ENCODE measurements at places on chromosomes 2 and 18. TPM values are rescaled to one million over a fixed set of nuclear protein-coding genes. Genes with fewer than 3 reads are reported as not detected.

DNA sequence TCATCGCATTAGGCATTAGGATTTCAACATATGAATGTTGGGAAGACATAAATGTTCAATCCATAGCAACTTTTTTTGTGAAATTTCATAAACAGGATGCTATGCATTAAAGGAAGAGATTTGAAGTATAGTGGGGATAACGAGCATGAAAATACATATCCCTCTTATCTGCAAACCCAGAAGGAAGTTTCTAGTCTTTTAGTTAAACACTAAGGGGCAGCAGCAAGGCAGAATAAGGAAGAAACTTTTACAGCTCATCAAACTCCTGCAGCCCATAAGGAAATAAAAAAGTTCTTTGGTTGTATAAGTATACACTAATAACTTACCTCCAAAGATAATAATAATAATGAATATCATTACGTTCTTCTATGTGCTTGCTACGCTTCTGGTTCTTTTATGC is 81.5 kb downstream of the CD226 start:
- no peak for DNase-seq

GRCh38 chr18:53458944-53459580 is 765.4 kb downstream of the MBD2 start:
- no peak for DNase-seq

DNA sequence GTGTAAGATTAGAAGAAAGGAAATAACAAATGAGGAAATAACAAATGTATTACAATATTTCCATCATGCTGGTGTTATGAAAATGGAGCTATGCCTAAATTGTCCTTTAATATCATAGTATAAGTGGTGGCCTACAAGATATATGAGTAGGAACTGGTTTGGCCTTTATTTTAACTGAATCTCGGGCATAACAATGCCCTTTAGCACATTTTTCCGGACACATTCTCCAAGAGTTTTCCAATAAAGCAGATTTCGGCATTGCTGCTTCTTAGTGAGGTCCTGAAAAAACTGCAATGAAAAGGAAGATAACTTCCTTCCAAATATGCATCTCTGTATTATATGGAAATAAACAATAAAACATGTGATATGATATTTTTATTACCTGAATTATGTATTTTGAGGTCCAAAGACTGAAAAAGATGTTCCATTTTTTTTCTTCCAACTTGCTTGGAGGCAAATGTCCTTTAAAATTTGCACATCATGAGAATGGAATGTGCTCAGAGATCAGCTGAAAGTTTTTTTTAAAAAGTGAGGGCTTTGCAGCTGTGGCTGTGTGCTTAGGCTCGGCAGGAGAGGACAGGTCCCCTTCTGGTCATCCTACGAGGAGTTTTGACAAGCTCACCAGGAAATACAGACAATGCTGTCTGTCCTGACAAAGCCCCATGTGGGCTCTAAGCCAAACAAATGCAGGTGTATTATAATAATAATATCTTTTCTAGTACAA is 132.3 kb upstream of the RND3 start:
- no peak for DNase-seq

GRCh38 chr2:133972786-133973185 is 281.1 kb upstream of the MGAT5 start:
- no peak for DNase-seq

GRCh38 chr2:152174574-152174973 is 989 bp downstream of the STAM2 start:
- DNase-seq, result no peak

The SEMA4F gene
- polyA plus RNA-seq, result 10.3 TPM

The TBR1 gene
- 0.03 TPM for polyA plus RNA-seq

DNA sequence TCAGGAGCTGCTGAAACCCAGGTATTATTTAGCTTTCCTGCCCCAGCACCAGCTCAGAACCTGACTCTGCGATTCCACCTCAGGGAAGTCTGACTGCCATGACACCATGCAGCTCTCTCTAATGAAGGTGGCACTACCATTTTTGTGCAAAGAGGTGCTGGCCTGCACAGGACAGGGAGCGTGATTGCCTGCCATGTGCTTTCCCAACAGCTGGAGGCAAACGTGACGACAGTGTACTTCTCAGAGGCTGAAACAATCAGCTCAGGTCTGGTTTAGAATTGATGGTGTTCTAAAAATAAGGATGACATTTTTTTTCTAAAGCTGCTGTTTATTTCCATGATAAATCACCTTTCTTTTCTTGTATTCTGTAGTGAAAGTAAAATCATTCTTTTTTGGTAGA is 75.2 kb upstream of the TTC39C start:
- no peak for DNase-seq

The POTEI gene
- polyA plus RNA-seq, result 0.33 TPM

GRCh38 chr2:170771421-170771937 is 1.3 kb downstream of the ERICH2 start:
- DNase-seq, result peak; percentile 15

The POMC gene
- not detected for polyA plus RNA-seq

The ASNSD1 gene
- 35.1 TPM for polyA plus RNA-seq

The MOGAT1 gene
- polyA plus RNA-seq, result 0.98 TPM

DNA sequence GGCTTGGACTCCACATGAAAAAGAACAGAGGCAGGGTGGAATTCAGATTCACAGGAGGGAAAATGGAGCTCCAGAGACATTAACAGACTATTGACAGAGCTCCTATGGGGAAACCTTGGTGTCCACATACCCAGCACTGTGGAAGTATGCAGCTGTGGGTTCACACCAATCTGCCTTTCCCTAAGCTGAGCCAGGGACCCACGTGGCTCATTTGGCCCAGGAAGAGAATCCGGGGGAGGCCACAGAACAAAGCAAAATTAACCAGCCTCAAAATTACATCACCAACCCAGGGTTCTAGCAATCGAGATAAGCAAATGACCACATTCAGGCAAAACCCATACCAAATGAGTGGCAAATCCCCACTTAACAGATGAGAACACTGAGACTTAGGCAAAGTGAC is 105.8 kb upstream of the TWIST2 start:
- no peak for DNase-seq

The ABCG8 gene
- polyA plus RNA-seq, result 10.0 TPM

The IL36A gene
- polyA plus RNA-seq, result not detected

GRCh38 chr18:7221424-7222155 is 9.3 kb upstream of the LRRC30 start:
- peak; percentile 59 for DNase-seq

GRCh38 chr2:61151436-61151835 is 10.6 kb upstream of the C2orf74 start:
- DNase-seq, result no peak

GRCh38 chr2:150007815-150008430 is 420.3 kb upstream of the MMADHC start:
- no peak for DNase-seq

The ZSWIM2 gene
- not detected for polyA plus RNA-seq

DNA sequence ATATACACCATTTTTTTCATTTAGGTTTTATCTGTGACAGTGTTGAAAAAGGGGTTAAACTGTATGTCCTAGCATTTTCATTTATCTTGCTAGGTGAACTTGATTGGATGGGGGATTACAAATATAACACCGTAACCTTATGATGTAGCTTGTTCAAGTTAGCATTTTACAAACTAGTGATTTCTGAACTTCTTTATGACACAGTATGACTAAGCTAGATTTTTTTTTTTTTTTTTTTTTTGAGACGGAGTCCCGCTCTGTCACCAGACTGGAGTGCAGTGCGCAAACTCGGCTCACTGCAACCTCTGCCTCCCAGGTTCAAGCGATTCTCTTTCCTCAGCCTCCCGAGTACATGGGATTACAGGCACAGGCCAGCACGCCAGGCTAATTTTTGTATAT is 47.1 kb downstream of the KCMF1 start:
- DNase-seq, result no peak

The ASAP2 gene
- 15.5 TPM for polyA plus RNA-seq

The SULT1C2 gene
- polyA plus RNA-seq, result 5.3 TPM

- DNase-seq, result no peak
These were observed 47.9 kb upstream of the KCNF1 start for GRCh38 chr2:10863837-10864236.
